ENCODE measurements at places on chromosomes 6 and 20.

DNA sequence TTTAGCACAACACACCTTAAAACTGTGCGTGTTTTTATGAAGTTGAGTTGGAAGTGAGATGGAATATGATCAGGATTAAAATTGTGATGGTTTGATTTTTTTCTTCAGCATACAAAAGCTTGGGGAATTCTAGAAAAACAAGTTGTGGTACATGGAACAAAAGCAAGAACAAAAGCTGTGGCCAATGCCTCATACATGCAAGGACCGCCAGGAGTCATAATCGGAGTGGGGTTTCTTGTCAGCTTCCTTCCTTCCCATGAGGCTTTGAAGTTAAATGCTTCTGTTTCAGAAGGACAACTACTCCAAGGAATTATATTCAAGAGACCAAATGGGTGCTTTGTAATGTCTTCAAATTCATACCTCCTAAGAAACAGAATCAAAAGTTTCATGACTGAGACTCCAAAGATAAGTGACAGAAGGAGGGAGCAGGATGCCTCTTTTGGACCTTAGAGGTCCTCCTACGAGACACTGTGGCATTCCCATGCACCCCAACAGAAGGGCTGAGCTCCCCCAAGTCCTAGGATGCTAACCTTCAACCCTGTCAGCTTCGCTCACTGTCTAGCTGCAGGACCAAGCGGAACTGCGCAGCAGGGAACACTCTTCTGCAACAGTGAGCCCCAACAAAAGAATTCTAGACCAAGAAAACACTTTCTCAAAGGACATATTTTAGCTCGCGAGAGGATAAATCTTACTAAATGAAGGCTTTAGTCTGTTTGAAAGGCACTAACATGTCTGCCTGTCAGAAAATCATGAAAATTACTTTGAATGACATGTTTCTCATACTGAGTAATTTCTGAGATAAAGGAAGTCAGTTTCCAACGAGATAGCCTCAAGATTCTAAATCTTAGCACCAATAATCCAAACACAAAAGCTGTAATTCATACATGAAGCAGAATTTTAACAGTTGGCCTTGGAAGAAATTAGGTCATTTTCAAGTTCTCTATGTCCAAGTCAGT is 108.5 kb upstream of the NHSL1 start:
- DNase-seq, result no peak

- no peak for DNase-seq
Observed at GRCh38 chr20:20358801-20359200, 9.1 kb upstream of the INSM1 start.

DNA sequence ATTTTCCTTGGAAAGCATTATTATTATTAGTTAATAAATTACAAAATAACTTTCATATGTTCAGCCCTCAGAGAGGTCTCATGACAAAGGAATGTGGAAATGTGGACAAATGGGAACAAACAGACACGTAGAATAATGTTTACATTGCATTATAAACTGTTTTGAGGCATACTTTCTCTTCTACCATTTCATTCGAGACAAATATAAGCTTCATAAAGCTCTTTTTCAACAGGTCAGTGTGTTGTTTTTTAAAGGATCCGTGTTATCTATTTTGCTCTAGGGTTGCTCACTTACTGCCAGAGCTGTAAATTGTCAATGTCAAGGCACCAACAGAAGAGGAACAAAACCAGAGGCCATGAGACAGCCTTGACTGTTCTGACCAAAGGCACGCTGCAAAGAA is 256.8 kb downstream of the PHACTR1 start:
- no peak for DNase-seq

DNA sequence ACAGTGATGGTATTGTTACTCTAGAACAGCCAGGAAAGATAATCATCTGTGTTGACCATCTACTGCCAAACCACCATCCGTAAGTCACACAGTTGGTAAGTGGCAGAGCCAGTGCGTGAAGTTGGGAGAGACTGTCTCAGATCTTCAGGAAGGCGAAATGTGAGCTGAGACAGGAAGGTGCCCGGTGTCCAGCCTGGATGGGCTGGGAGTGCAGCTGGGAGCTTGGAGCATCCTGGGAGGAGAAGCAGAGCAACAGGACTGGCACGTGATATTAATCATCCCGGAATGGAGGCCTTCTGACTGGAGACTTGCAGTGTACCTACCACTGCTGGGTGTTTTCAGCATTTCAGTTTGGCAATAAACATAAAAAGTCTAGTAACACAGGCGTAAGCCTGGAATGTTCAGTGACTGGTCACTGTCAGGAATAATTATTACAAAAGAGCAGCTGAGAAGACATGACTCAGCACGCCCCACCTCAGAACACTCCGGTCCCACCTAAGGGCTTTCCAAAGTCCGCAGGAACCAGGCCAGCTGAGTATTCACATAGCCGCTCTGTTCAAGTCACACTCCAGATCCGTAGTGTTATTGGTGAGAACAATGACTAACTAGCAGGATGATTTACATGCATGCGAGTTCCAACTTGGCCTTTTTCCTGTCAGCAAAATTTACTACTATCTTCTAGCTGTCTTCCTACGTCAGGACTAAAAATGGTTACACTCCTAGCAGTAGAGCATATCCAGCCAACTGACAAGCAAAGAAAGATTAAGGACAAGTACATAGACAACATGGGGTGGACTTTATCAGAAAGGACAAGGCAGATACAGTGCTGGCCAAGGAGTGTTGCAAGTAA is 45.1 kb upstream of the PNRC1 start:
- DNase-seq, result no peak
